AG08396 (cell line): ENCODE measurements at places on chromosomes 5 and 9.

- no peak for DNase-seq
Observed at GRCh38 chr9:3342159-3342777, 183.5 kb downstream of the RFX3 start.

DNA sequence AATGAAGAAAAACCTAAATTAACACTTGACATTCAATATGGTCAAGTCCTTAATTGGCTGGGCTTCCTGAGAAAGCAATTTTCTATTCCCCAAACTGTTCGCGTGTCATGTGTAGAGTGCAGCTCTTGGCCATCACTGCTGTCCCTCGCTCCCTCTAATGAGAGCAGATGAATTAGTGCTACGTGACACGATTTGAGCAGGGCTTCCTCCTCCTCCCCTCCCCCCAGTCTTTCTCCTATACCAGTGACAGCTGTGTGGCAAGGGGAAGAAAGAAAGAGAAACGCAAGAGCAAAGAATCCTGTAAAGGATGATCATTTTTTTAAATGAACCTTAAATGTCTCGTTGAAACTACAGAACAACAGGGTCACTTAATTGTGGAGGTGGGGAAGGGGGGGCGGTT lies 159.6 kb downstream of the BNC2 start:
- DNase-seq: no peak

DNA sequence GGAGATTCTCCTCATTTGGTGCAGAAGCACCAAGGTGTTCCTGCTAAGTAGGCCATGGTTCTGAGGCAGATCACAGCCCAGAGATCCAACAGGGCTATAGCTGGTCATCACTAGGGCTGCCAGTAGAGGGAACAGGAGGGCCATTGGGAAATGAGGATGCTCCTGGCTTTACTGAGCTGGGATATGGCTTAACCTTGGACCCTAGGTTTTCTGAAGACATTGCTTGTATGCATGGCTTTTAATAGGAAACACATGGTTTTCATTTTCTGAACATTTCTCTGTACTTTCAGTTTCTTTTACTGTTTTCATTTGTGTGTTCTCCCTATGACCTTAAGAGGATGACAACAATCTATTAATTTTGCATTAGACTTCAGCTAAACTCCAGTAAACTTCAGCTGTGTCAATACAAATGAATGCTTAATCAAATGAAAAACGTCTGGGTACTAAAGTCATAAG lies at the start of gene IFNW1:
TSS of gene IFNW1 (minus strand) at position 406 of the 456 bp plus-strand sequence. CDS start at position 144, 262 bp downstream.
- no peak for DNase-seq

DNA sequence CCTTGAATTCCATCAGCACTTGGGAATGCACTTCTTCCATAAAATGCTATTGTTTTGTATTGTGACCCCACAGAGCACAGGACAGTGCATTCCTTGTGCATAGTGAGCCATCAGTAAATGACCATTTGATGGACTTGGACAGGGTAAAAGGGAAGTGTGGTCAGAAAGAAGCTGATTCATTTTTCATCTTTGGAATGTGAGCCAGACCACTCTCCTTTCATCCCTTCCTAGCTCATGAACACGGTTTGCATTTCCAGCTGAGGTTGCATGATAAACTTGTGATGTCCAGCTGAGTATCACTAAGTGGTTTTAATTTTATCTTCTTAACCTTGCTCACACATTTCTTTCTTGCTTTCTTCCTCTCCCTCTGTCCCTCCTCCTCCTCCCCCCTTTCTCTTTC lies 101.3 kb downstream of the NUDT12 start:
- peak; percentile 18 for DNase-seq
